ENCODE measurements at places on chromosomes 13 and 19. TPM values are rescaled to one million over a fixed set of nuclear protein-coding genes. Genes with fewer than 3 reads are reported as not detected.

DNA sequence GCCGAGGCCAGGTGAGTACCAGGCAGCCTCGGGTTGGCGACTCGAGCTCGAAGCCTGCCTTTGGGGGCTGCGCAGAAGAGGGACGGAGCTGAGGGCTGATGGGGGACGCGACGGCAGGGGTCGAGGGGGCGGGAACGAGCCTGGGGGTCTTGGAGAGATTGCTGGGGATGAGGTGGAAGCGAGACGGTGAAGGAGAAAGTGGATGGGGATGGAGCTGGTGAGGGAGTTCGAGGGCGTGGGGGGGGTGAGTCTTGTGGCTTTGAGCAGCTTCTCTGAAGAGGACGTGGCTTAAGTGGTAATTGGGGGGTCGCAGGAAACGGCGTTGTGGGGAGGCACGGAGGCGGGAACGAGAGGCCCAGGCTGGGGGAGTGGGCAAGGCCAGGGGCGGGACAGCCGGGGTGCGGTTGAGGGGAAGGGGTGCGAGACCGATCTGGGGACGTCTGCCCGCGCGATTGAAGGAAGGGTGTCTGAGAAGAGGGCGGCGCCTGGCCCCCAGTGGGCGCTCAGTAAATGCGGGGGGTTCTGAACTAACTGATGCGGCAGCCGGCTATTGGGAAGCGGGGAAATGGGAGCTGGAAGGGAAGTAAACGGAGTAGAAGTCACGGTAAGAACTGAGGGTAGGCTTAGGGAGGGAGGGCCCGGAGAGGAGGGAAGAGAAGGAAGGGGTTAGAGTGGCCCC lies 426 bp downstream of the MYO9B start:
- no peak for DNase-seq

- no peak for DNase-seq
Measured at GRCh38 chr13:29532821-29533220, 62.7 kb downstream of the SLC7A1 start.

GRCh38 chr13:100608906-100609305 lies 20.3 kb upstream of the GGACT start:
- DNase-seq = no peak

DNA sequence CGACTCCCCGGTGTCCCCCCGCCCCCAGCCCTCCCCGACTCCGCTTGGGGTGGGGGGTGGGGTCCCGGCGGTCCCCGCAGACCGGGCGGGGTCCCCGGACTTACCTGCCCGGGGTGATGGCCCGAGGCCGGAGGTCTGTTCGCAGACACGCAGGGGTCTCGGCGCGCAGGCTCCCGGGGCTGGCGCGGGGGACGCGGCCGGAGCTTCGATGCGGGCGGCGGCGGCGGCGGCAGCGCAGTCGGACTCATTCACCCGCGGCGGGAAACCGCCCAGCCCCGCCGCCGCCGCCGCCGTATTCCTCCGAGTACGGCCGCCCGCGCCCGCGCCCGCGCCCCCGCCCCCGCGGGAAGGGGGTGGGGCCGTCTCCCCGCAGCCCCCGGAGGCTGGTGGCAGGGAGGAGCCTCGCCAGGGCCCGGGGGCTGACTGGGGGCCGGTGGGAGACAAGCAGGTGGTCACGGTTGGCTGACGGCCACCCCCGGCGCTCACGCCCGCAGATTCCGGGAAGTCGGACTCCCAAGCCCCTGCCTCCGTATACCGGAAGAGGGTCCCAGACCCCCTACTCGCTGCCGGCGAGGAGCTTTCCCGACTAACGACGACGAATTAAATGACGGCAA lies at the start of gene C2CD4C:
TSS of gene C2CD4C (minus strand) at position 246 of the 614 bp plus-strand sequence. CDS start 786 bp downstream, outside the sequence.
- no peak for DNase-seq

- no peak for DNase-seq
Measured at GRCh38 chr13:97588993-97589392, 155.0 kb downstream of the RAP2A start.

GRCh38 chr19:19356901-19357566 lies 36.4 kb downstream of the MAU2 start:
- DNase-seq = no peak

DNA sequence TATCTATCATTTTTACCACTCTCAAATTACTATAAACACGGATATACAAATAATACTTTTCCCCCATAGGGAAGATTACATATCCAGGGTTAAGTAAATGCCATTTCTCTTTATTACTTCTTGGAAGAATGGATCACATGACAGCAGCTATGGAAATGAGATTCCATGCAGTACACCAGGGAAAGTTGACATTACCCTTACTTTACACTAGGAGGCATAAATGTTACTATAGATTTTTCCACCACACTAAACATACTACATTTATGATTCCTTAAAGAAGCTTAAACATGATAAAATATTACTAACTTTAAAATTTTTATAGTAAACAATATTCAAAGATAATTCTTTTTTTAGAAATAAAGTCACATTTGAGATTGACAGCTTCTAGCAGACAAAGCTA lies 611.4 kb downstream of the PCDH9 start:
- DNase-seq = no peak

DNA sequence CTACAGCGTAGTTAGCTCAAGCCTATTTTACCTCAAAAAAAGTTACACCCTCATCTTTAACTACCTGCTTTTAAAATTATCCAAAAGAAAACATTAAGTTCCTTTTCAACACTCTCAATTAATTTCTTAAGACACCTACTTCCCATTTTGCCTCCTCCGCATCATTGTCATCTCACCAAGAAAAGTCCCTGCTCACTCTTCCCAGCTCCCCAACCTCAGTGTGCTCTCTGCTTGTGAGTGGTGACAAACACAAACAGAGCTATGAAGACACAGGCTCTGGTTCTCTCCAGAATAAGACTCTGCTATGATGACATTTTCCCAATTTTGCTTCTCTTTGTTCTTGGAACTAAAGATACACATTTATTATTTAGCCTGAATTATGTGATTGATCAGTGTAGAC lies 385.1 kb upstream of the HTR2A start:
- DNase-seq = no peak

DNA sequence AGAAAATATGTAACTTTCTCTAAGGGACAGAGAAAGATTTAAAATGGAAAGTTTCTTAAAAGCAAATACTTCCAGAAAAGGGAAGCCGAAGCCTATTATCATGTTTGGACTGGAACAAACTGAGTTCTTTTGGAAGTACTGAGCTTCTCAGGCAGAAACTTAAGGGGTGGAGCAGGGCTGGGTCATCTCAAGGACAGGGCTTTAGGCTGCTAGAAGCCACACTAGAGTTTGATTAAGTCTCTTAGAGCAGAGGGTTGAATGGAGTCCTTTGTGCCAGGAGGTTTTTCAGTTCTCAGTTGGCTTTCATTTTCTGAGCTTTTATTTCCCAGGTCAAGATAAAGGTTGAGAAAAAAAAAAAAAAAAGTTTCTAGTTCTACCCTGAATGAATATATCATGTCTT lies 432.7 kb downstream of the SLITRK5 start:
- no peak for DNase-seq

- no peak for DNase-seq
Measured at GRCh38 chr19:51729781-51730180, 6.0 kb upstream of the HAS1 start.

- no peak for DNase-seq
Measured at GRCh38 chr19:3697671-3698385, 2.4 kb downstream of the PIP5K1C start.

- DNase-seq = no peak
Measured at GRCh38 chr19:40702337-40703012, 12.0 kb upstream of the NUMBL start.

DNA sequence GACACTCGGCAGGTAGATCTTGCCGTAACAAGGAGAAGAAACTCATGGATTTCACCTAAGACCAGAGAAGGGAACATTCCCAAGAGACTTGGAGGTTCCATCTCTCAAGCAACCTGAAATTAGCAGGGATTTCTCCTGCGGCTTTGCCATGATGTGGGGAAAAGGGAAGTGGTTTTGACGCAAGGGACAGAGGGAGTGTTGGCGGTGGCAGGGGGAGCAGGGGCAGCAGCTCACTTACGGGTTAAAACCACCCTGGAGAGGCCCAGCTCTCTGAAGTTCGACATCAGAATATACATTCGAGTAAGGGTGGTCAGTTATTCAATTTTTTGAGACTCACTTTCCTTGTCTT lies 76.1 kb upstream of the POMP start:
- no peak for DNase-seq

GRCh38 chr13:111204438-111205177 lies 89.5 kb downstream of the ARHGEF7 start:
- no peak for DNase-seq

DNA sequence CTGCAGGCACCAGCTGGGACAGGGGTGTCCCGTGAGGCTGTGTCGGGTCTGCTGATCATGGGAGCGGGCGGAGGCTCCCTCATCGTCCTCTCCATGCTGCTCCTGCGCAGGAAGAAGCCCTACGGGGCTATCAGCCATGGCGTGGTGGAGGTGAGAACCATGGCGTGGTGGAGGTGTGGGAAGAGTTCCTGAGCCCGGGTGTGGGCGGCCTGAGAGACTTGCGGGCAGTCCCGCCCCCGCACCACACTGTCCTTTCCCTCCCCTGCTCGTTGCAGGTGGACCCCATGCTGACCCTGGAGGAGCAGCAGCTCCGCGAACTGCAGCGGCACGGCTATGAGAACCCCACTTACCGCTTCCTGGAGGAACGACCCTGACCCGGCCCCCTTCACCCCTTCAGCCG lies 10.7 kb downstream of the APLP1 start:
- DNase-seq = no peak

DNA sequence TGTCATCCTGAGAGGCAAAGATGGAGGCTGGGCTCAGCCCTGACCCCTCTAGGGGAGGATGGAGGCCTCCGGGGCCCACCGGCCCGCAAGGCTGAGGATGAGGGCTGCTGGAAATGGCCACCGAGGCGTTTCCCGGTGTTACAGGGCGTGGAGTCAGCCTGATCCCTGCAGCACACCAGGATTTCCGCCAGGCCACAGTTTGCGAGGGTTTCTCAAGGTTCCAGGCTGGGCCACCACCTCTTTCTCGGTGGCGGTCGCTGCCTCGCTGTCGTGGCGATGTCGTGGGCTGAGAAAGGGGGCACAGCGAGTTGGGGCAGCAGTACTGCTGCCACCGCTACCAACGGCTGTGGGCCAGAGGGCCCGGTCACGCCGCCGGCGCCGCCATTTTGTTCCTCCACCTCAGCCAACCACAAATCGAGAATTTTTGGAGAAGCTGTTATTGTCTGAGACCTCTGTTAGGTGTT lies at the start of gene CSNK1A1L:
TSS of gene CSNK1A1L (minus strand) at position 414 of the 464 bp plus-strand sequence. CDS start at position 6, 408 bp downstream.
- DNase-seq = no peak

PABPC3 gene
- 0.90 TPM for polyA plus RNA-seq

FOXA3 gene
- 0.43 TPM for polyA plus RNA-seq

CRB3 gene
- 43.0 TPM for polyA plus RNA-seq

ZNF575 gene
- 2.0 TPM for polyA plus RNA-seq

MEIOSIN gene
- not detected for polyA plus RNA-seq

CCL25 gene
- 0.39 TPM for polyA plus RNA-seq

KLK14 gene
- polyA plus RNA-seq = 0.15 TPM

CHMP2A gene
- 120 TPM for polyA plus RNA-seq

IFNL4 gene
- not detected for polyA plus RNA-seq

MAB21L1 gene
- polyA plus RNA-seq = 0.62 TPM

All from right renal pelvis (tissue), 4 donors.